LHCN-M2 (cell line): ENCODE measurements at places on chromosomes 7 and 10. TPM values are rescaled to one million over a fixed set of nuclear protein-coding genes. Genes with fewer than 3 reads are reported as not detected.
A peak's percentile ranks its signal among the peaks of the same experiment; 100 is the strongest.

CTAGE4 gene
- 0.06 TPM in 1 of 2 replicates, not detected in the other for total RNA-seq

GRCh38 chr10:61623161-61623560 is 39.6 kb upstream of the CABCOCO1 start:
- peak; percentile 64 for DNase-seq

- DNase-seq: peak; percentile 79
Measured at GRCh38 chr7:81173766-81174281, 255.0 kb upstream of the SEMA3C start.

DNA sequence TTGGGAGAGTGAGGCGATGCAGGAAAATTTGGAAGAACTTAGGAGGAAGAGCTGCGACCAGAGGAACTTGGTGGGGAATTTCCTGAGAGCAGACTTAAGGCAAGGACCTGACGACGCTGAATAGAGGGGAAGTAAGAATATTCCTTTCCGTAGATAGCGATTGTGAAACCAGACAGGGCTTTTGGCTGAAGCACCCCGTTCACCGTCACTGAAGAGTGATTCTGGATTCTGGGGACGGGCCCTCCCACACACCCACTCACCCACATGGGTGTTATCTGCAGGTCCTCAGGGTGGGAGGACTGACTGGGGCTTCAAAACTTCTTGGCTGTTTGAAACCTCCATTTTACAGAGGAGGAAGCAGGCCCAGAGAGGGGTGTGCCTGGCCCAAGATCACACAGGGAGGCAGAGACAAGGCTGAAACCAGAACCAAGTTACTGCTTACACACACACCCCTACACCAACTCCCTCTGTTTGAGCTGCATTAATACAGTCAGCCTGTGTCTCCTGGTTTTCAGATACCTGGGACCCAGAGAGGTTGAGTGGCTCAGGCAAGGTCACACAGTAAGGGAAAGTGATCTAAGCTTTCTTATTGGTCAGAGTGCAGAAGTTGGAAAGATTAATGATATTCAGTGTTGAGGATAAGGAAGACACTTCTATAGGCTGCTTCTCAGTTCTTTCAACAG is 37.2 kb upstream of the CDH23 start:
- no peak for DNase-seq
